Stimulated activated CD4-positive, alpha-beta T cell treated with anti-CD3 and anti-CD28 coated beads, Interleukin-4, amount 100 ng/mL, for 24 hours (primary cell): ENCODE measurements at places on chromosomes 13 and 19.

- DNase-seq = no peak
These were observed 1653.0 kb upstream of the MIR17HG start for GRCh38 chr13:89694451-89694850.

DNA sequence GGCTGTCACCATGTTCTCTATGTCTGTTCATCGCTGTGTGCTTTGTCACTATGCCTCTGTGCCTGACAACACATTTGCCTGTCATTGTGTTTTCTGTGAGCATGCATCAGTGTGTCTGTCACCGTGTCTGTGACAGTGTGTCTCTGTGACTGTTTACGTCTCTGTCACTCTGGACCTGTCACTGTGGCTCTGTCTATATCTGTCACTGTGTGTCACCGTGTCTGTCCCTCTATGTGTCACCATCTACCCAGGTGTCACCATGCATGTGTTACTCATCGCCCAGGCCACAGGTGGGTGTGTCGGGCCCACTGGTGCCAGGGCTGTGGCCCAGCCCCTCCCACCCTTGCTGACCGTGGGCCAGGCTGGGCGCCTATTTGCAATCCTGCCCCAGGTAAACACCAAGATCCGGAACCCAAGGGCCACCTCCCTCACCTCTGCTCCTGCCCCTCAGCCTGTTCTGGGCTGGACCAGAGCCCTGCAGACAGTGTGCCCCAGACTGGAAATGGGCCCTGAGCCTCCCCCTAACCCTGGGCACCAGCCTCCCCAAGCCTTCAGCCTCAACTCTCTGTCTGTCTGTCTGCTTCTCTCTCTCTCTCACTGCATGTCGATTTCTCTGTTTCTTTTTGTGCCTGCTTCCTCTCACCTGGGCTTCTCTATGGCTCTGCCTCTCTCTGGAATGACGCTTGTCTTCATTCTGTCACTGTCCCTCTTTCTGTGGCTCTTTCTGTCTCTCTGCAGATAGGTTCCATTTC lies 7.7 kb downstream of the IRF2BP1 start:
- peak; percentile 24 for DNase-seq

GRCh38 chr13:67094078-67094477 lies 136.1 kb downstream of the PCDH9 start:
- DNase-seq = no peak

DNA sequence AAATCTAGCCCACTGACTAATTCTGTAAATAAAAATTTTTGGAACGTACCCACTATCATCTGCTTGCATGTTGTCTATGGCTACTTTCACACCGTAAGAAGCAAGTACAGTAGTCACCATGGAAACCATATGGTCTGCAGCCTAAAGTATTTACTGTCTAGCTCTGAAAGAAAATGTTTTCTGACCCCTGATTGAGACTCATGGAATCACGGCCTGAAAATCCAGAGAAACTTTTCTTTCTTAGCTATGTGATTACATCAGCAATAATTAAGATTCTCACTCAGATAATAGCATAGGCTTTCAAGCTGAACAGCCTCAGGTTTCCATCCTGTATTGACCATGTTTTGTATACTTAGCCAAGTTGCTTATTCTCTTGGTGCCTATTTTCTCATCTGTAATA lies 264.6 kb downstream of the NHLRC3 start:
- no peak for DNase-seq

DNA sequence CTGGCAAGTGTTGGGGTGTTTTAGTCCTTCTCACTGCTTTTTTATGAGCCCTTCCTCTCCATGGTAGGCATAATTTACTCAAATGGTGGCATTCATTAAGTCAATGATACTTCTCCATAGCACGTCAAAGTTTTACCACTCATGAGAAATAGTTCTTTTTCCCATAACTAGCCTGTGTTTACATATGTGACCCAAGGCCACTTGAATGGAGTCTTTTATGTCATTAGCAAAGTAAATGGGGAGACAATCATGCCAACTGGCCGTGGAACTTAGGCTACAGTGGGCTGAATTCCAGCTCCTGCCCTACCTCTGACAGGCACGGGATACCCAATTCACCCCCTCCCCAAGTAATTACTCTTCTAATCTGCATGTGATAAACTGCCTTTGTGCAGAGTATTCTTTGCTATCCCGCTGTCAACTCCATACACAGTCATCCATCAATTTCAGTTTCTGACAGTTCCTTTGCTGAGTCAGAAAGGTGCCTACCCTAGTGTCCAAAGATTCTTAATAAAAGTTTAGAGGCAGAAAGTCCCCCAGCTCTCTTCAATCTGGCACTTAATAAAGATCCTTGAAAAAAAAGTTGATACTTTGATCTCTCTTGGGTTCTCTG lies 16.9 kb downstream of the PROSER1 start:
- no peak for DNase-seq

- DNase-seq = no peak
These were observed 36.2 kb upstream of the LRCH1 start for GRCh38 chr13:46516599-46517338.

- DNase-seq = no peak
These were observed 3.9 kb upstream of the IL12RB1 start for GRCh38 chr19:18090545-18091216.

- no peak for DNase-seq
These were observed 48.6 kb downstream of the DPF1 start for GRCh38 chr19:38175422-38175821.

GRCh38 chr13:66219506-66219905 lies 1010.6 kb downstream of the PCDH9 start:
- no peak for DNase-seq

- DNase-seq = no peak
These were observed 4.5 kb downstream of the SF3A2 start for GRCh38 chr19:2240881-2241760.

GRCh38 chr13:84430015-84430414 lies 547.7 kb upstream of the SLITRK1 start:
- DNase-seq = no peak

DNA sequence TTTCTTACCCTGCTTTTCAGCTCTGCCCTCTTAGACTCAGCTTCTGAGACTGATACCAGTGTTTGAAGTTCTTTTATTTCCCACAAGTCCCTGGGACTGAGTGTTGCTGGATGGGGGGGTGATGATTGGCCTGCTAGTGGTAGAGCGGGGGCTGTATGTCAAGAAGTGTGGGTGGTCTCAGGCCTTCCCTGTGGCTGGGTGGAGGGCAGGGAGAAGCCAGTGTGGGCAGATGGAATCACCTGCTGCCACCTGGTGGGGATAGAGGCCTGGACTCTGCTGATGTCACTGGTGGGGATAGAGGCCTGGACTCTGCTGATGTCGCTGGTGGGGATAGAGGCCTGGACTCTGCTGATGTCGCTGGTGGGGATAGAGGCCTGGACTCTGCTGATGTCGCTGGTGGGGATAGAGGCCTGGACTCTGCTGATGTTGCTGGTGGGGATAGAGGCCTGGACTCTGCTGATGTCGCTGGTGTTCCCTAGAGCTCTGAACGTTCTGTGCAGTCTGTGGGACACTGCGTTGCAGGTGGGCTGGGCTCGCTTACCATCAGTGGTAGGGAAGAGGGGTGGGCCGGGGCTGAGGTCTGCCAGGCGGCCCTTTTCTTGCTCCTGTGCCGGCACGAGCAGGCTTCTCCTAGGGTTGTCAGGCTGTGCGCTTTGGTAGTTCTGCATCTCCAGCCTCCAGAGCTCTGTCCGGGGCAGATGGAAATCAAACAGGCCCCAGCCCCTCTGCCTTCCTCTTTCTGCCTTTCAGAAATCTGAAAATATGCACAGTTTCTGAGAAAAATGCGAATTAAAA lies 101.3 kb downstream of the ARHGEF7 start:
- DNase-seq = peak; percentile 44

GRCh38 chr19:13195678-13196077 lies 45.5 kb downstream of the IER2 start:
- DNase-seq = peak; percentile 65

GRCh38 chr13:39982745-39983144 lies 327.3 kb downstream of the COG6 start:
- DNase-seq = no peak

GRCh38 chr19:46052896-46053295 lies 12.1 kb upstream of the IGFL4 start:
- no peak for DNase-seq

GRCh38 chr19:1076046-1076386 lies 9.0 kb downstream of the ARHGAP45 start:
- no peak for DNase-seq

- DNase-seq = no peak
These were observed 6.0 kb upstream of the KATNAL1 start for GRCh38 chr13:30313311-30313710.

- no peak for DNase-seq
These were observed 1.8 kb upstream of the FARP1 start for GRCh38 chr13:98141091-98141490.

DNA sequence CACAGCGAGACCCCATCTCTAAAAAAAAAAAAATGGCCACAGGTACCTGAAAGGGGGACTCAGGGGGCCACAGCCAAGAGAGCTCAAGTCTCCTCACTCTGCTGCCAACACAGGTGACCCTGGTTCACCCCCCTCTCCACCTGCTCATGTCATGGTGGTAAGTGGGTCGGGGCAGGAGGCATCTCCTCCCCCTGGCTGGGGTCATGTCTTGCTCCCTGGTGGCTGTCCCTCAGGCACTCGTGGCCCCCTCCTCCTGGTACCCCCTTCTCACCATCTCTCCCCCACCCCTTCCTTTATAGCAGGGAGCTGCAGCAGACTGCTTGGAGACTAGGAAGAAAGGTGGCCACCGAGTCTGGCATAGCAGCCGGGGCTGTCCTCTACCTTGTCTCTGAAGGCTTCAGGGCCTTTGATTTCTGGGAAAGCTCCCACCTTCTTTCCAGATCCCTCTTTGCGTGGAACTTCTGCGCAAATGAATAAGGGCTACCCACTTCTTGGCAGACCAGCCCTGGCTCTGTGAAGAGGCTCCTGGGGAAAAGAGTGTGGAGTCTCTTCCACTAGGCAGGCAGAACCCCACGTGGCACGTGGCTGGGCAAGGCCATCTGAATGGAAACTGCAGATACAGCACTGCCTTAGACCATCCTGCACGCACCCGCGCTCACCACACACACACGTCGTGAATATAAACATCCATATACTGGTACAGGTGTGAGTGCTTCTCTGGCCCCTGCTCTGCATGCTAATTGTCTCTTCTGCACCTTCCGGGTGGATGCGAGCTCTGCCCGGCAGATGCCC lies 20.1 kb upstream of the MIER2 start:
- DNase-seq = no peak

GRCh38 chr19:1776606-1777147 lies 23.4 kb downstream of the ONECUT3 start:
- DNase-seq = no peak

GRCh38 chr13:59893266-59893665 lies 270.5 kb downstream of the DIAPH3 start:
- no peak for DNase-seq

DNA sequence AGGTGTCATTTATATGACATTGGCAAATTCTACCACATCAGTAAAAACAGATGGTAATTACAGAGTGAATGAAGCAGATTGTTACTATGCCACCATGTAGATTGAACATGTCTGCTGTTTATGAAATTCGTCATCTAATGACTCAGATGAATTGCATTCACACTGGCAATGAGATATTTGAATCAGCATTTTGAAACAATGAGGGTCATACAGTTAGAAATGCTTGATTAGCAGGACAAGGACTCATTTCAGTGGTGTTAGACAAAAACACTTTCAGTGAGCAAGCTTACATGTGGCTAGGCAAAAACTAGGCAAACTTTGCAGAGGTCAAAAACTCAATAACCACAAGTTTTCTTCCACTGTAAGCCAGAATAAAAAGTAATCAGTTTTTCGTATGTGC lies 1165.0 kb downstream of the SLITRK1 start:
- no peak for DNase-seq

- peak; percentile 36 for DNase-seq
These were observed 68.8 kb downstream of the DOCK9 start for GRCh38 chr13:98909016-98909415.

- DNase-seq = no peak
These were observed 948.3 kb downstream of the SLITRK1 start for GRCh38 chr13:82934000-82934399.

GRCh38 chr19:1568320-1569019 lies at the start of gene MEX3D:
MEX3D (minus strand) TSS chr19:1568325; CDS start chr19:1568058, 267 bp downstream.
- peak; percentile 77 for DNase-seq

GRCh38 chr19:5318306-5318705 lies 22.3 kb downstream of the PTPRS start:
- DNase-seq = no peak

DNA sequence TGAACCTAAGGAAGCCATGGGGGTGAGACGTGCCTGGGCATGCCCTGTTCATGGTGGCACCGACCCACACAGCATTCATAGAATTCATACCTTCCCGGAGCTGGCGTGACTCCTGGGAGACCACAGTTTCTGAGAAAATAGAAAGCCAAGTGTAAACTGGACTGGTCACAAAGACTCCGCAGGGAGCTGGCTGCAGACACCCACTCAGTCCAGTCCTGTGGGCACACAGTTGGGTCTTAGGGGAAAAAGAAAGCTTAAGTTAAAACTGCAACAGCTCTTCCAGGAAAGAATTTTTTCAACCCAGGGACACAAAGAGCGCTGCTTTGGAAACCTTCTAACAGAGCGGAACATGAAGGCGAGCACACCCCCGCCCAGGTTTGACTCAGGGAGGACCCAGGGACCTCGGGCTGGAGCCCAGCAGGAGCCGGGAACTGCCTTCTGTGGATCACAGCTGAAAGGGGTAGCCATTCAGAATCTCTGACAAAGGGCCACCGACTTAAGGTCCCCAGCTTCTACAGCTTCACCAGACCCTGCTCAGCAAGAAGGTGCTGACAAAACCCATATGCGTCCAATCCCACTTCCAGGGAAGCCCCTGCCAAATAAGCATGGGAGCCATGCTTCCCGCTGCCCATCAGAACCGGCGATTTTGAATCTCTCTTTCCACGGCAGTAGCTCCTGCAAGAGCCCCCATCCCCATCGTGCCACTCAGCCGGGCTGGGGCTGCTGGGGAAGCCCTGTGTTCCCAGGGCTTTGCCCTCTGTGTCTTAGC lies 183.7 kb downstream of the COL4A1 start:
- no peak for DNase-seq

DNA sequence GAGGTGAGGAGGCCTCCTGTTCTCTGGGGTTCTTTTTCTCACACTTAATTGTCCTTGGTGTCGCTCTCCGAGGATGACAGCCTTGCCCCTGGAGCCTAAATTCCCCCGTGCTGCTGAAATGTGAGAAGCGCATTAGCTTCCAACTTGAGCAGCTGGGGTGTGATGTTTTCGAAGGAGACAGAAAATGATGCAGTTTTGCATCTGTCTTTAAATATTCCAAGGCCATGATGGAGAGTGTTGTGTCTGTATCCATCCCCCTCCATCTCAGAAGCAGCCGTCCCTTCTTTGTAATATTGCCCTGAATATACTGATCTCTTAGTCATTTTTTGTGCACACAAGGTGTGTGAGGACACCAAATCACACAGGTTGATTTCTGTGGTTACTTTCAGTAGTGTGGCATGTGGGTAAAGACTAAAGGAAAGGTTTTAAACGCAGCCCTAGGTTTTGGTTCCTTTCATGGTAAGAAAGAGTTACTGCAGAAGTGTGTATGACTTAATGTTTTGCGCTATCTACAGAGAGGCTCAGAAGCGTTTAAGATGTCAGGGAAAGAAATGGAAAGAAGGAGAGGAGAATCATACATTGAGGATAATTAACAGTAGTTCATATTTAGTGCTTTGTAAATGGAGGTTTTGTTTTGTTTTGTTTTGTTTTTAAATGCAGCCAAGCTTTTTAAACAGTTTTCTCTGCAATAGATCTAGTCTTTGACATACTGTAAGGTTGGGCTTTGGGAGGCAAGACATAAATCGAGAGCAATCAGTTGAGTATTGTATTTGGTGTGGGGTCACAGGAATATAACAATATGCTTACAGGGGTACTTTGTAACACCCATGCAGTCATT lies 1.6 kb downstream of the NBEA start:
- no peak for DNase-seq

GRCh38 chr13:43864921-43865320 lies 14.6 kb downstream of the CCDC122 start:
- DNase-seq = no peak
